ENCODE measurements at places on chromosomes 2 and 18.

- DNase-seq, result no peak
Measured at GRCh38 chr2:134774786-134775641, 56.2 kb upstream of the TMEM163 start.

GRCh38 chr2:165239230-165239629 is at the start of gene SCN2A:
Gene SCN2A, plus strand, starts transcription at chr2:165239414. Its CDS starts 56,410 bp downstream, at chr2:165295824.
- peak; percentile 82 for DNase-seq

DNA sequence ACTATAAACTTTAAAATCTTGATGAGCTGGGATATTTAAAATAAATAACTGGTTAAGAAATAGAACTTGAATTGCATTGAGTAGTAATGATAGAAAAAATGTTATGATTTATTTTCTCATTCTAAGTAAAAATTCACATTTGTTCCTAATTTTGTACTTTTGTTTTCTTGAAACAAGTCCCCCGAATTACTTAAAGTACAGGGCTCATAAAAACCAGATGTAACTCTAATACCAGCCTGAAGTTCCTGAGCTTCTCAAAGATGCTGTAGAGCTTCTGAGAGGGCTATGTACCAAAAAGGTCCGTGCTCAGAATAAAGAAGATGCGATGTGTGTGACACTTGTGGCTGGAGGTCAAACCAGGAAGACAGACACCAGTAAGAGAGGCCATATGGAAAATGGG is 116.1 kb upstream of the TACR1 start:
- DNase-seq, result no peak

GRCh38 chr2:44360749-44361329 is 455 bp downstream of the PREPL start:
- peak; percentile 5 for DNase-seq

DNA sequence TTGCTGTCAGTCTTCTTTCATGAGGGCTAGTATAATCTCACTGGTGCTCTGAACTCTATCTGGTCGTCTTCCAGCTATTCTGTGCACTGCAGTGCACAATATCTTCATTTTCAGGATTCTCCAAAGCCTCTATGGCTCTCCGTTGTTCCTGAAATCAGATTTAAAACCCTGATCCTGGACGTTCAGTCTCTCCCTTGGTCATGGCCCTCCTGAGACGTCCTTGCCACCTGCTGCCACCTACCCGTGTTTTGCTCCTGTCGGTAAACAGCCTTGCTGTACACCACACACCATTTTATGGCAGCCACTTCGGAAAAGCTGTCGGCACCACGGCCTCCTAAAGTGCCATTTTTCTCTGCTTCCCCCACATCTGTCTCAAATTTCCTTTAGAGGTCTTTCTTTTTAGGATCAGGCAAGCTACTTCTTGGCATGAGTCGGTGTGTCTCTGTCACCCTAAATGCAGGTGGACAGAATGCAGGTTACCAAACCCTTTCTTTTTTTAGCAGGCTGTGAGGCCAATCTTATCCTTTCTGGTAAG is 170.0 kb downstream of the HRH4 start:
- DNase-seq, result no peak

DNA sequence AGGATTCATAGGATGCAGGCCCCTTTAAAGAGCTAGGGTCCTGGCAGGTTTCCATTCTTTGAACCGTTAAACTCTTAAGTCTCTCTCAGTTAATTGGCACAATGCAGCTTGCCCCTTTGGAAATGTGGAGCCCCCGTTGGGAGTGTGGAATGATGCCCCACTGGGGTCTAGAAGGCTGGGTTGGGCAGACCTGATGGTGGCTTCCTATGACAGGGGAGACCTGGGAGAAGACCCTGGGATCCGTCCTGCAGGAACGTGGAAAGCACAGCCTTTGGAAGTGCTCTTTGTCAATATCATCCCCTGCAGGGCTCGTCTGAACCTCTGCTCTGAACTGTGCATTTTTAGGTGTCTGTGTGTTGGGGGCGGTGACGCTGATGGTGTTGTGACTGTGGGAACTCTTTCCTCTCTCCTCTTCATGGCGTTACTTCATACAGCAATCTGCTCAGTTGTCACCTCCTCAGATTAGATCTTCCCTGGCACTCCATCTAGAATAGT is 190.6 kb downstream of the MYCN start:
- DNase-seq, result no peak

DNA sequence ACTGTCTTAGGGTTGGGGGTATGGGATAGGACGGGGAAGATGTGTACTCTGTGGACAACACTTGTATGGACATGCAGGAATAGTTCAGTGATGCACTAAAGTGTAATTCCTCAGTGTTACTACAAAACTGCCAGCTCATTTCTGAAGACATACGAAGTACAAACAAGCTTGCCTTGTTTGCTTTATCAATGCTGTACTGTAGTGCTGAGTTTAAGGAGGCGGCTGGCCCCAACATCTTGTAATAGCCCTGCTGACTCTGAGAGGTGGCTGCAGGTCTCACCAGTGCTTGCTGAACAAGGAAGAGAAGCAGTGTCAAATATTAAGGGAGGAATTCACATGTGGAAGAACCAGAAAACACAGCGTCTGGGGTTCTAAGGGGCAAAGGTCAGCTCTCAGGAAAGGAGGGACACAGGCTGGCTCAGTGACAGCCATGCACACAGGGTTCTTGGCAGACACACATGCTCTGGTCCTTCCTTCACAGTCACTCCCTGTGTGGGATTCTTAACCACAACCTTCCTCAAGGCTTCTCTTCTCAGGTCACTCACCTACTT is 39.8 kb upstream of the EVA1A start:
- no peak for DNase-seq

DNA sequence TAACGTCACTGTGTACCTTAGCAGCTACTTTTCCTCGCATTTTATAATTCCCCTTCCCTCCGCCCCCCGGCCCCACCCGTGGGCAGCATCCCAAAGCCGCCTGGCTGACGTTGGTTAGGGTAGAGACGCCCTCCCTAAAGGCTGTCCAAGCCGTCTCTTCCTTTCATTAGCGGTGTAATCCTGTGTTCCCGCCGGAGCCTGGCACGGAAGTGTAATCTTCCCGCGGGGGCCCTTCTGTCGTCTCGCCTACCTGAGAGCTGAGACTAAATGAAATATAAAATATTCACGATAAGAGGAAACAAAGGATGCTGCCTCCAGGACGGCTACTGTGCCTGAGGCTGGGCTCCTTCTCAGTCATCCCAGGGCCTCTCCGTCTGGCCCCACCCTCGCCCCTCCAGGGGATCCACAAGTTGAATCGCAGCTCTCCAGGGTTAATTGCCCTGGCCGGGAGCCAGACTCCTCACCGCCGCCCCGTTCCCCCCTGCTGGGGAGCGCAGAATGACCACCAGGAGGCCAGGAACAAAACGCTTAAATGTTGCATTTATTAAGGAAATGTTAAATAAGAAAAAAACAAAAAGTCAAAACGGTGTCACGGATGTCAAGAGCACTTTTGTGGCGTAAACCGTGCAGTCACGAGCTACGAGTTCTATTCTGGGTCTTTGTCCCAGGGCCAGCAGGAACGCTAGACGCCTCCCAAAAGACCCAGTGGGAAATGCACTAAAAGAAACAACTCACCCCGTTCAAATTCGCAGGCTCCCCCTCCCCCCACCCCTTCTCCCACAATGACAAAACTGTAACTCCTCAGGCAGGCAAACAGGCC is 1.5 kb downstream of the RPRM start:
- peak; percentile 45 for DNase-seq

GRCh38 chr2:157764386-157764785 is 111.7 kb downstream of the ACVR1 start:
- DNase-seq, result no peak

DNA sequence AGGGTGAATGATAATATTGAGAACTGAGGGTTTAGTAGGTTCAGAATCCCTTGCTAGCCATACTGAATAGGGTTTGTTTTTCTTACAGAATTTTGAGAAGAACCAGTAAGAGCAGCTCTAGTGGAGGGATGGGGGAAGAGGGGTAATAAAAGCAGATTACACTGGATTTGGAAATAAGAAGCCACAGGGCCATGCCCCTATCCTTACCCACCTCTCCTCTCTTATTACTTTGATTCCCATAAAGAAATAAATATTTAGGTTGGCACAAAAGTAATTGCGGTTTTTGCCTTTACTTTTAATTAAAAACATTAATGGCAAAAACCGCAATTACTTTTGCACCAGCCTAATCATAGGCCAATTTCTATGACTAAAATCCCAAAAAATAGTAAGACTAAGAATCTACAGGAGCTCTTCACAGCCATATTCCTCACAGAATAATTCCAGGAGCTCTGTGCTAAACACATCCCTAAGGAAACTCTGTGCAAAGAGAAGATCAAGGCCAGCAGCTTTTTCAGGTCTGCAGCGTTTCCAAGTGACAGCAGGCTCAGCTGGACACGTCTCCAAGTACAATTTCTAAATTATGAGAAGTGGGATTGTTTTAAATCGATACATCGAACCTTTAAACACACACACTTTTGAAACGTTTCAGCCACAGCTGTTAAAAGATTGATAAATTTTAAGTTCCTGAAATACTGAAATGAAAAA is 58.4 kb upstream of the RTN4 start:
- DNase-seq, result no peak

DNA sequence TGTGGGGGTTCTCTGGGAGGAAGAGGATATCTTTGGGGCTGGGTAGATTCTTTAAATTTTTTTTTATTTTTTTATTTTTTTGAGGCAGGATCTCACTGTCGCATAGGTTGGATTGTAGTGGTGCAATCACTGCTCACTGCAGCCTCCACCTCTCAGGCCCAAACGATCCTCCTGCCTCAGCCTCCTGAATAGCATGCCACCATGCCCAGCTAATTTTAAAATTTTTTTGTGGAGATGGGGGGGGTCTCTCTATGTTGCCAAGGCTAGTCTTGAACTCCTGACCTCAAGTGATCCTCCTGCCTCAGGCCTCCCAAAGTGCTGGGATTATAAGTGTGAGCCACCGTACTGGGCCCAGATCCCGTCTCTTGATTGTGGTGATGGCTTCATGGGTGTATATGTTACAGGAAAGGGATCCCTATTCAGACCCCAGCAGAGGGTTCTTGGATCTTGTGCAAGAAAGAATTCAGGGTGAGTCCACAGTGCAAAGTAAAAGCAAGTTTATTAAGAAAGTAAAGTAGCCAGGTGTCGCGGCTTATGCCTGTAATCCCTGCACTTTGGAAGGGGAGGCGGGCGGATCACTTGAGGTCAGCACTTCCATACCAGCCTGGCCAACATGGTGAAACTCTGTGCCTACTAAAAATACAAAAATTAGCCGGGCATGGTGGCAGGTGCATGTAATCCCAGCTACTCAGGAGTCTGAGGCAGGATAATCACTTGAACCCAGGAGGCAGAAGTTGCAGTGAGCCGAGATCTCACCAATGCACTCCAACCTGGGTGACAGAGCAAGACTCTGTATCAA is 2.0 kb upstream of the C2orf68 start:
- DNase-seq, result no peak

GRCh38 chr2:231780123-231780908 is 766 bp downstream of the PDE6D start:
- DNase-seq, result no peak

- DNase-seq, result no peak
Measured at GRCh38 chr2:205898744-205899143, 187.2 kb downstream of the INO80D start.
